ENCODE measurements at places on chromosomes 11 and 22.

- DNase-seq, result no peak
These were observed 21.3 kb upstream of the NELL1 start for GRCh38 chr11:20647976-20648565.

DNA sequence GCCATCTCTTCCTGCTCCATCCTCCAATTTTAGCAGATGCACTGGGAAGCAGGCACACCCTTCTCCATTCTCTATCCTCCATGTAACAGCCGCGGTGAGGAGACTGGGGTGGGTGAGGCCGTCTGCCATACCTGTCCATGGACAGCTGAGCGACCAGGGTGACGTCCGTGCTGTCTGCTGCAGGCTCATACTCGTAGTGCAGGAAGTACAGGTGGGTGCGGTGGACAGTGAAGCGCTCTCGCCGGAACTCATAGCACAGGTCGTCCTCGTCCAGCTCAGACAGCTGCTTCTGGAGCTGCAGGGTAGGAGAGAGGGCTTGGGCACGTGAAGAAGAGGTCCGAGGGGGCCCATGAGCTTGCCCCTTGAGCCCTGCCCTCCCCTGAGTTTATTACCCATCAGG, 257.8 kb upstream of the SYN3 start:
- DNase-seq, result no peak

GRCh38 chr11:75440960-75441803, 8.2 kb upstream of the KLHL35 start:
- no peak for DNase-seq

DNA sequence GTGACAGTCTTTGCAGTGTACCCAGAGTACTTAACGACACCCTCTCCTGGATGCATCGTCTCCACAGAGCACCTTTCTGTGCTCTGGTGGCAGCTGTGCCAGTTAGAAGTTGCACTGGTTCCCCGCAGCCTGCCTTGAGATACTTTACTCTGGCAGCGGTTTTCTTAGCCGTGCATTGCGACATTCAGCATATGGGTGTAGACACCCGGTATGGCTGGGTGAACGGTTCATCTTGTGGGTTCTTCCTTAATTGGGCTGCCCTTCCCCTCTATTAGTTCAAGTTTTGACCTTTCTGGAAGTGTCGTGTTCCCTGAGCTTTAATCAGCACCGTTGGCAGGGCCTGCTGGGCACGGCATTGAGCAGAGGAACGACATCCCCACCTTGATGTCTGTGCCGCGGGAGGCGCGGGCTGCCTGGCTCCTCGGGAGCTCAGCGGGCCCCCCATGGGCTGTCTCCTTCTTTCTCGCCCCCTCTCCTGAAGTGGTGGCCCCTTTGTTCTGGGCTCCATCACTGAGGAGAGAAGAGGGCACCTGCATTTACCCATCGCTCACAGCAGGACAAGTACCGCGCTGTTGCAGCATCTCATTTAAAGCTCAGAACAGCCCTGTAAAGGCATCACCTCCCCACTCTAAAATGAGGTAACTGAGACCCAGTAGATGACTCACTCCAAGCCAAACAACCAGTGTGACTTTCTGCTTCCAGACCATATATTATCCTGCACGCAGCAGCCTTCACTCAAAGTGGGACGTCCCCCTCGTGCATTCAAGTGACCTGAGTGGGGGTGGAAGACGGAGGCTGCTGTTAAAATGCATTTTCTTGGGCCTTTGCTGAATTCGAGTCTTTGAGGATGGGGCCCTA, 13.3 kb downstream of the FAM83F start:
- DNase-seq, result no peak

DNA sequence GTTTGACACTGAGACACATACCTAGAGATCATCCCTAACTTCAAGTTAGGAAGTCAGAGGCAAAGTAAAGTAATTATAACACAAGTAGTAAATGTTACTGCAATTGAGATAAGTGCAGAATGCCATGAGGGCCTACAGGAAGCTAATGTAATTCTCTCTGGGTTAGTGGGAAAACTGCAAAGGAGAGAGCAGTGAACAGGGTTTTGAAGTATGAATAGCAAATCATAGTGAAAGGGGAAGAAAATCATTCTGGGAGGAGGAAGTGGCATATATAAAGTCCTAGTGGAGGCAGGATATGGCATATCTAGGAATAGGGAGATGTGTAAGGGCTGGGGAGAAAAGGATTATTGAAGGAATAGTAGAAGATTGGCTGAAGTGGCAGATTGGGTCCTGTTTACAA, 27.9 kb downstream of the RNF169 start:
- DNase-seq, result no peak

GRCh38 chr11:2209900-2210321, 38.3 kb upstream of the TH start:
- no peak for DNase-seq

DNA sequence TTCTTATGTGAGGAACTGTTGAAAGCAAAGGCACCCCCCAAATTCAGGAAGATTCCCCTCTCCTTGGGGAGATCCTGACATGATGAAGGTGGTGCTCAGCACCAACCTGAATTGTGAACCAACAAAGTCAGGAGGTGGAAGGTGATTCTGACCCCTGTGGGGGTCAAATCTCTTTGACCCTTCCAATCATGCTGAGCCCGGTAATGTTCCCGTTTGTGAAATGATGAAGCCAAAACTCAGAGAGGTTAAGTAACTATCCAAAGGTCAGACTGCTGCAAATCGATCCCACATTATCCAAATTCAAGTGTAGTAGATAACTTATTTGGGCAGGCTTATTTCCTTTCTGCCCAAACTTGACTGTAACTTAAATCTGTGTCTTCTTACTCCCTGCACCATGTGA, 19.1 kb downstream of the SERPING1 start:
- DNase-seq, result no peak

GRCh38 chr22:42310291-42311015, 40.0 kb upstream of the TCF20 start:
- DNase-seq, result no peak

DNA sequence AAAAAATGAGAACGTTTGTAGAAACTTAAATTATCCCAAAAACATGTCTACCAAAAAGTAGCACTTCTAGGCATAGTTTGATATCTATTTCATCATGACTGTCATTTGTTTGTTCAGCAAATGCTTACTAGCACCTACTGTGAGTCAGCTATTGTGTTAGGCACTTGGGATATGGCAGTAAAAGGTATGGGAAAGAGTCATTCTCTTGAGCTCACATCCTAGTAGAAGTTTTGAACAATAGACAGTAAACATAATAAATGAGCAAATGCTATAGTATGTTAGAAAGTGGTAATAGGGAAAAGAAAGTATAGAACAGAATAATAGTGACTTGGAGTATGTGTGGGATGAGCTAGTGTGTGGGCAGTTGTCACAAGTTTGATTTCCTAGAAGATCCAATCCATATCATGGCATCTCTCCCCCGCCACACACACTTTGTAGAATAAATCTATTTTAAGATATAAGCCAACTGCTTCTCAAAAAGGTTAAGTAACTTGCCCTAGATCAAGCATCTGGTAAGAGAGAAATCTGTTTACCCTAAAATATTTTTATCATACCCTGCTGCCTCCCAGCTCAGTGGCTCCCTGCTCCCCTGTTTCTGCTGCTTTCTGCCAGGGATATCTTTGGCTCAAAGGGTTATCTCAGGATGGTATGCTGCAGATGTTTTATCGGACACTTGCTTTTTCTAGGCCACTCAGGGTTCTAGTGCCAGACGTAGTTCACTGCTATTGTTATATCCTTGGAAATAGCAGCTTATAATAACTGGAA, 129.7 kb downstream of the NCAM1 start:
- no peak for DNase-seq

DNA sequence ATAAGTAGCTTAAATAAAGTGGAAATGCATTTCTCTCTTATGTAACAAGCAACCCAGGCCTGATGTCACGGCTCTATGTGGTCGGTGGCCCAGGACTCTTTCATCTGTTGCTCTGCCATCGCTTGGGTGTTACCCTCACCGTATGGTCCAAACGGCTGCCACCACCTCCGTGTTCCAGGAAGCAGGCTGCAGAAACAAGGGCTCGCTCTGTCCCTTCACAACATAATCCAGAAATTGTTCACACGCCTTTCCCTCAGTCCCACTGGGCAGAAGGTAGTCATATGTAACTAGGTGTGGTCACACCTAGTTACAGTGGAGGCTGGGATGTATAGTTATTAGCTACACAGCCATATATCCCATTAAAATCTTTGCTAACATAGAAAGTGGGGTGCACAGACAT, 421.0 kb downstream of the SOX6 start:
- no peak for DNase-seq

DNA sequence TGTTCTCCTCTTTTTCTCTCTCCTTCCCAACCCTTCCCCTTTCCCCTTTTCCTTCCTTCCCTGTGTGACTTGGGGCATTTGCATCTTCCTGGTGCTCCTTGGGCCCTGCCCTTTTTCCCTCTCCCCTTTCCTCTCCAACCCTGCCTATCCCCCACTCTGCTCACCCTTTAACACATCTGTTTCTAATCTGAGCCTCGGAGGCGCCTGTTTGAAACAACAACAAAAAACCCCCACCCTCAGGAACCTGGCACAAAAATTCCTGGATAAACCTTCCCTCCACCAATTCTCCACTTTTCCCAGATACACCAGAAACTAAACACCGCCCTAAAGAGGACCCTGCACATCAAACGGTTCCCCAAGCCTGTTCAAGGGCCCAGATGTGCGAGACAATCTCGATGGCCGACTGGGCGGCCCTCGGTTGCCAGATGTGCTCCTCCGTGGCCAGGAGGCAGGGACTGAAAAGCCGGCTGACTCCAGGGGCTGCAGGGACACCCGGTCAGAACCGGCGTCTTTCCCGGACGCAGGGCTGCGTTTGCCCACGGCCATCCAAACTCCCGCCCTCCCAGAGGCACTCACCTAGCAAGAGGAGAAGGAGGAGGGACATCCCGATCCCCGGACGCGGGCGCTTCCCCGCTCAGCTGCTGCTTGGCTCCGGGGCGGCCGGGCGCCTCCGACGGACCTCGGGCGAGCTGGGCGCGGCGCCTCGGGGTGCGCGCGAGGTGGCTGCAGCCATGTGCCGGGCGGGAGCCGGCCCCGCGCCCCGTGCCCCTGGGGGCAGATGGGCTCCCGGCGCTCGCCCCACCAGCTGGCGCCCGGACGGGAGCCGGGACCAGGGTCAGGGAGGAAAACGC, 486 bp downstream of the CLMP start:
- DNase-seq, result no peak

DNA sequence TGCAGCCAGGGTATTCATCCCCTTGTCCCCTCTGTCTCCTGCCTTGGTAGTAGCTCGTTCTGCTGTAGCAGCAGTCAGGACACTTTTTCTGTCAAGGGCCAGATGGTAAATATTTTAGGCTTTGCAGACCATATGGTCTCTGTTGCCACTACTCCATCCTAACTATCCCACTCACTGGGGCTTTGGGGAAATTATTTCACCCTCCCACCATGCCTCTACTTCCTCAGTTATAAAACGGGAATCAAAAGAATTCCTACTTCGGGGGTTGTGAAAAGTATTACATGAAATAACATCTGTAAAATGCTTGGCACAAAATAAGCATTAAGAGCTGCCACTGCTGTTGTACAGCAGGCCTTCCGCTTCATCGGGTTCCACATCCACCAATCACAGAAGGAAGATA, 89.9 kb upstream of the LDLRAD3 start:
- no peak for DNase-seq

DNA sequence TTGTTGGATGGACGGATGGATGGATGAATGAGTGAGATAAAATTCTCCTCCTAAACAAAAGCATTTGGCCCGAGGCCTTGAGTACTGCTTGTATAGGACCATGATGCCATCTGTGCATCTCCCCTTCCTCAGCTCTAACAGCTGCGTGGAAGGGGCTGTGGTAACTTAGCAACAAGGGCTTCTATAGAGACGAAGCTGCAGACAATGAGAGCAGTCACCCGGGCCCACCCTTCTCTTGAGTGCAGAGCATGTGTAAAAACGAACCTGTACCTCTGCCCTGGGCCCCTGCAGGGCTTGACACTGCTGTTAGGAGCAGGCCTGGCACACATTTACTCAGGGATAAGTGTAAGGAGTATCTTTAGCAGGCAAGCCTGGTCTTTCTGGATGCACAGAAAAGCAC, 391.5 kb downstream of the CADM1 start:
- no peak for DNase-seq

DNA sequence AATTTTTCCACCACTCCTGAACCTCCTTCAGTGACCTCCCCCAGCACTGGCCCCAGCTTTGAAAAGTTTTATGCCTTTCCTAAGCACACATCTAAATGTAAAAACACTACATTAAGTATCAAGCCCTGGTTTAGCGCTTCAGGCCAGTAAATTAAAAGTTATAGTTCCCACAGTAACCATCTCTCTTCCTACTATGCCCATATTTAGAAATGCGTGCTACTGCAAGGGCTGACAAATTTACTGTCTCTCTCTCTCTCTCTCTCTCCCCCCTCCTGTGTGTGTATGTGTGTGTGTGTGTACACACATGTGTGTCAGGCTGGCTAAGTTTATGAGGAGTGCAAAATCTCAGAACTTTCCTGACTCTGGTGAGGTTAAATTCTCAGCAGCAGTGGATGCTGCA, 231.4 kb downstream of the LARGE1 start:
- DNase-seq, result no peak

DNA sequence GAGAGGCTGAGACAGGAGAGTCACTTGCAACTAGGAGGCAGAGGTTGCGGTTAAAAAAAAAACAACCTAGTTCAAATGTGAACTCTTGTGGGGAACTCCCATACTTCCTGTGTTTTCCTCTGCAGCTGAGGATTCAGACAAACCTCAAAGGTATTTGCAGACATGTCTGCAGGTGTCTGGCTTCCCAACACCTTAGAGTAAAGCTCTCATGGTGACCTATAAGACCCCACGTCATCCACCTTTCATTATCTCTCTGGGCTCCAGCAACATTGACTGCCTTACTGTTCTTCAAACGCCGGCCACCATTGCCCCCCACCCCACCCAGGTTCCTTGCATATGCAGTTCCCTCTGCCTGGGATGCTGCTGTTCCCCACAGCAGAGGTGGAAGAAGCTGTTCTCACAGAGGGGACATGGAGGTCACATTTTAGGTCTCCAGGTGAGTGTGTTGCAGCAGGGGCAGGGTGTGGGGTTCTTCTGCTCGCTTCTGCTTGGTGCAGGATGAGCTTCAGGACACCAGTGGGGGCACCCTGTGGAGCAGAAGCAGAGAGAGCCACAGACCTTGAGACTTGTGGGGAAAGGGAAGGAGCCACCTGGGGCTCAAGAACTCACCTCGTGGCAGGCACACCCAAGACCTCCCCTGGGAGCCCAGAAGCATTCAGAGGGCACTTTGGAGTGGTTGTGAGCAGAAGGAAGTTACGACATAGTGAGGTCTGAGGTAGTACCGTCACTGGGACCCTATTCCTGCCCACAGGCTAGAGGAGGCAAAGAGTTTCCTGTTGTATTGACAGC, 203.2 kb downstream of the CSNK2A3 start:
- no peak for DNase-seq

DNA sequence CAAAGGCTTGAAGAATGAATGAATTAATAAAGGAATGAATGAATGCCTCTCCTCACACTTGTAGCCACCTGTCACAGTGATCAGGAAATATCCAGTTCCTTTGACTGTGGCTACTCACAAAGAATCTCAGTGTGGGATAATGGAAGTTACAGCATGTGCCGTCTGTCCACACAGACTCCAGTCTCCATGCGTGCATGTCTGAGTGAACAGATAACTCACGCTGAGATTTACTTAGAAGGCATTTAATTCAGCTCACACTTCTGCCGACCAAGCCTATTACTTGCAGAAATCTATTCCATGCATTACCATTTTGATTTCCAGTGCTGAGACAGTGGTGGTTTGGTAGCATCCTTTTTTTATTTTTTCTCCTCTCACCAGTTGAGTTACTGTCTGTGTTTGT, 32.3 kb upstream of the HMGXB4 start:
- no peak for DNase-seq
